ENCODE measurements at places on chromosomes 1 and 21.
A peak's percentile ranks its signal among the peaks of the same experiment; 100 is the strongest.

DNA sequence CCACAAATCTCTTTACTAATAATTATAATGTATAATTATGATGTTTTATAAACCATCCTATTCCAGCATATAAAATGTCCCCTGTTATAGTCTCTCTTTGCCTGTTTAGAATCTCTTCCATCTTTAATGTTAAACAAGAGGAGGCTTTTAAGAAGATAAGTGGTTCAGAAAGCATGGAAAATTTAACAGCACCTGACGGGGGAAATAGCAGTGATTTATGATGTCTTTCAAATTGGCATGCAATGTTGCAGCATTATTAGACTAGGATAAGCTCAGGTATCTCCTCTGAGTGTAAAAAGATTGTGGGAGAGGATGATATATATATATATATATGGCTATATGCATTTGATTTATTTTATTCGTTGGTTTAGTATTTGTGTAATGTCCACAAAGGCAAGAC is 24.4 kb downstream of the GIPC2 start:
- no peak for DNase-seq

DNA sequence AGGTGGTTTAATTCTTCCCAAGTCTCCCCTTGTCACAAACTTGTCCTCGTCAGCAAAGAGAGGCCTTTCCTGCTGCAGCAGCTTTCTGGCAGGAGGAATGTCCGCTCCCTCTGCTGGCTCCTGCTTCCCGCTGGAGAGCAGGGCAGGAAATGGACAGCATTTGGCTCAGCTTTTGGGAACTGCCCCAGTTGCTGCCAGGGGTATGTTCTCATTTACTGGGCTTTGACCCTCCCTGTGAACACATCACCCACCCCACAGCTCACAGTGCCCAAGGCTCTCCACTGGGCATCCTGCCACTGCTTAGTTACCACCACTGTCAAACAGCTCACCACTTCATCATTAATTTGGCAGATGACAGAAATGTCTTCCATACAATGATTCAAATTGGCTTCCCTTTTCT is 75.4 kb downstream of the MRPL37 start:
- no peak for DNase-seq

DNA sequence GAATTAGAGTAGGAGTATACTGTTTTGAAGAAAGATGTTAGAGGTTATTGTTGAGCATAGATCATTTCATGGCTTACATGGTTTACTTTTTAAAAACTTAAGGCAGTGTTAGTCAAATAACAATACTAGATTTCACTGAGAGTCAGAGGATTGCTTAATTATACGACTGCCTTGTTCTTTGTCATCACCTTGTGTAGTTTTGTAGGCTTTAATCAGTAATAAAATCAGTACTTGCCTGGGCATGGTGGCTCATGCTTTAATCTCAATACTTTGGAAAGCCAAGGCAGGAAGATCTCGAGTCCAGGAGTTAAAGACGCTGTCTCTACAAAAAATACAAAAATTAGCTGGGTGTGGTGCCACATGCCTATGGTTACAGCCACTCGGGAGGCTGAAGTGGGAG is 41.3 kb upstream of the GPR52 start:
- DNase-seq = no peak

- no peak for DNase-seq
Measured at GRCh38 chr1:1080951-1081310, 6.8 kb upstream of the RNF223 start.

DNA sequence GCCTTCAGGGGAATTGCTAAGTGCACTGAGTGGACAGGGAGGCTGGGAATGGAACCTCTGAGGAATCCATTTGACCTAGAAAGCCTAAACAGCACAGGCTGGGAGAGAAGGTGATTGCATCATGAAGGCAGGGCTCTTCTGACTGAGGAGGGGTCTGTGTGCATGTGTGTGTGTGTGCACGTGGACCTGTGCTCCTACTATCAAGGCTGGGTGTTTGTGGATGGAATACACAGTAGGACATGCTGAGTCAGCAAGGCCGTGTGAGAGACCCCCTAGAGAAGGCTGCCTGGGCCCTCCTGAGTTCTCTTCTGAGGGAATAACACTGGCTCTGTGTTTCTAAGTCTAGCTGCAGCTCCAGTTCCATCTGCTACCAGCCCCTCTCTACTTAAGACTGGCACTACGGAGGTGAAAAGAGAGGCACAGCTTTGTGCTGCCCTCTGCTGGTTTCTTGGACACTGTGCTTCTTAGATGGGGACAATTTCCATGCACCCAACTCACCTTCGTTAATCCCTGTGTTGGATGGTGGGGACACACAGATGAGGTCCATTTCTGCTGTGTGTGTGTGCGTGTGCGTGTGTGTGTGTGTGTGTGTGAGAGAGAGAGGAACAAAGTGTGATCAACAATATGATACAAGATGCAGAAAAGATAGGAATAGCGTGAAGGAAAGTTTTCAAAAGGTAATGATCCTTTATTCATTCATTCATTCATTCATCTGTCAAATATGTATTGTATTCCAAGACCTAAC is 6.2 kb upstream of the EFCAB14 start:
- DNase-seq = peak; percentile 55

GRCh38 chr1:149877211-149877946 is 22.0 kb upstream of the BOLA1 start:
- DNase-seq = no peak

DNA sequence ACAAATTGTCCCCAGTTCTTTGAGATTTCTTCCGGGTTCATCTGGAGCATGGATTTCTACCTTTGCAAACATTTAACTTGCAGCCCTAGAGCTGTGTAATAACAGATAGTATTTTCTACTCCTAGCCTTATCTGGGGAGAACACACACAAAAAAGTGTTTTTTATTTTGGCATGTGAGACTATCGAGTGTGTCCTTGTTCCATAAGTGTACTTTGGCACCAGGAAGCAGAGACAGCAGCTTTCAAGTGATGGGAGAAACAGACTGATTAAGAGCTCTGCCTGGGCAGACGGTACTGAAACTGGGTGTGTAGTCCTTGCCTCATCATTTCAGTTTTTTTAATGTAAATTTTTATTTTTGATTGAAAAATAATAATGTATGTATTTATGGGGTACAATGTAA is 297.4 kb downstream of the ST6GALNAC3 start:
- no peak for DNase-seq

GRCh38 chr1:224082146-224082545 is 31.8 kb upstream of the FBXO28 start:
- DNase-seq = no peak

DNA sequence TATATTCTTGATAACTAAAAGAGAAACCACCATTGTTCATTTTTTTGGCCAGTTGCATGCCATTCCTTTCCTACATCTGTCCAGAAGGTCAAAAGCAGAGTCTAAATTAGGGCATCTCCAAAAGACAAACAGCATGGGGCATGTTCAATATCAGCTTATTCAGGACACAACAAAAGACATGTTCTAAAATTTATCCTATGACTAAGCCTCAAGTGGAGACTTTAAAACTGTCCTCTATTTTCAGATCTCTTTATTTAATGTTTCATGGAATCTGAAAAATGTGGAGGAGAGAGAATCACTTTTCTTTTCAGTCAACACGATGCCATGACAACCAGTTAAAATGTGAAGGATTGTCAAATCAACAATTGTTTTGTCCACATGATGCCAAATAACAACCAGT is 303.4 kb upstream of the PRMT6 start:
- no peak for DNase-seq

DNA sequence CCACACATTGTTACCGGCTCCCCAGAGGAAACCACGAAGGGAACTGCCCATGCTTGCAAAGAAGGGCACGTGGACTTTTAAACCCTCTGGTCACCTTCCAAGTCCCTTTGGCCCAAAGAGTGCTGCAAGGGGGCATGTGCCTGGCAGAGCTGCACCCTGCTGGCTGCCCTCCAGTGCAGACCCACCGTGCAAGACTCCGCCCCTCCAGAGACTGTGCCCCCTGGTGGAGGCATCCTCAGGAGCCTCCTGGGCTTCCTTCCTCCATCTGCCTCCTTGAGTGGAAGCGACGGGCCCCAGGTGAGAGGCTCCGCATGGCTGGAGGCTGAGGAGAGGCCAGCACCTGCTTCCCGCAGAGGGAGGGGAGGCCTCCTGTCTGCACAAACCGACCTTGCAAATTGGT is 100.6 kb downstream of the CRYAA start:
- DNase-seq = peak; percentile 25

DNA sequence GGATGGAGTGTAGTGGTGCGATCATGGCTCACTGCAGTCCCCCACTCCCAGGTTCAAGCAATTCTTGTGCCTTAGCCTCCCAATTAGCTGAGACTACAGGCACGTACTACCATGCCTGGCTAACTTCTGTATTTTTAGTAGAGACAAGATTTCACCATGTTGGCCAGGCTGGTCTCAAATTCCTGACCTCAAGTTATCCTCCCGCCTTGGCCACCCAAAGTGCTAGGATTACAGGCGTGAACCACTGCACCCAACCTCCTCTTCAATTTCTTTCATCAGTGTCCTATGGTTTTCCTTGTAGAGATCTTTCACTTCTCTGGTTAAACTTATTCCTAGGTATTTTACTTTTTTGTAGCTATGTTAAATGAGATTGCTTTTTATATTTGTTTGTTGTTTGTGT is 10.7 kb upstream of the MAST2 start:
- DNase-seq = no peak

- DNase-seq = peak; percentile 28
Measured at GRCh38 chr1:51192213-51192843, 43.7 kb upstream of the RNF11 start.

DNA sequence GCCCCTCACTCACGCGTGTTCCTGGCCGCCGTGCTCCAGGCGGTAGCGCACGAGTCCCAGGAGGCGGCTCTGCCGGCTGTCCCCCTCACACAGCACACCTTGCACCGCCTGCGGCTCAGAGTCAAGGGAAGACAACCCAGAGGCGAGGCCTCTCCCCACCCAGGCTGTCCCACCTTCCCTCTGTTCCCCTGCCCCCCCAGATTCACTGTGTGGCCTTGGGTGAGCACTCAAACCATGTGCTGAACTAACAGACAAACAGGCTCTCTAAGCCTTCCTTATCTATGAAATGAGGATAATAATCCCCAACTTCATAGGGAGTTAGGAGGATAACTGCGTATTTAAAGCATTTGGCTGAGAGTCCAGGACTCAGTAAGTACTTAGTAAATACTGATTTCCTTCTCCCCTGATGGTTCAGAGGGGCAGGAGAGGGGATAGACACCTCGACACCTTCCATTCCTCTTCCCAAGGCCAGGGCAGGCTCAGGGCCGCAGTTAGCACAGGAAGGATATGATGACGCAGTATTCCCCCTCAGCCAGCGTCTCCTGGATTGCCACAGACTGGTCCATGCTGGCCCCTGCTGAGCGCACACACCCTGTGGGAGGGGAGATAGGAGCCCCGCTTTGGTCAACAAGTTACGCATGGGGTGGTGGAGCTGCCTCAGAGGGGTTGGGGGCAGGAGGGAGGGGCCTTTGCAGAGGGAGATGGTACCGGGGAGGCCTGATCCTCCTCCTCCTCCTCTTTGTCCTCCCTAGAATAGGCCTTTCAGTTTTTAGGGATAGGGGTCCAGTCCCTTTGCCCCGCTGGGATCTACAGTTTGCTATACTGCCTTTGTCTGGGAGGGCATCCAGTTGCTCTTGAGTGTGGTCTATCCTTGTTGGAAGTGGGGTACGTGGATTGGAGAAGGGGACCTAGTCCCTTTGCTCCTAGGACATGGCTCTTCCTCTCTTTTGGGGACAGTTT is 830 bp downstream of the INPP5B start:
- DNase-seq = no peak

GRCh38 chr1:9807541-9807940 is 16.2 kb downstream of the CLSTN1 start:
- DNase-seq = no peak

Measured in stimulated activated CD8-positive, alpha-beta memory T cell treated with anti-CD3 and anti-CD28 coated beads, Interleukin-4, amount 100 ng/mL, for 24 hours (primary cell).